ENCODE measurements at places on chromosomes 7 and 10. TPM values are rescaled to one million over a fixed set of nuclear protein-coding genes. Genes with fewer than 3 reads are reported as not detected.

Gene CYP3A4
- total RNA-seq, result not detected

Gene TFPI2
- 14.4 TPM for total RNA-seq

Gene INA
- total RNA-seq, result 0.50 TPM

DNA sequence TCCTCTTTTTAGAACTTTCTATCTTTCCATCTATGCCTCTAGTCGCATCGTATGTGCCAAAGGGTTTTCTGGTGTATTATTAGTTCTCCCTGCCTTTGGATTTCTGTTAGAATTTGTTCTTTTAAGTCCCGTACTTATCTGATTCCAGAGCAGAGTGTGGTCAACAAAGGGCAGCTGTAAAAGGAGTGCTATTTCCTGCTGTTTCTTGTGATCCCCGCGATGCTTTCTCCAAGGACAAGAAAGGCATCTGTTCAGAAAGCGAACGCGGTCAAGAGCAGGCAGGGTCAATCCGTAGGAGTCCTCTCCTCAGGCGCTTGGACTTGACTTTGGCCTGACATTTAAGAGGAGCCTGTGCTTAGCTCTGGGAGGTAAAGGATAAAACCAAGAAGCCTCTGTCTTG lies 1152.1 kb upstream of the AUTS2 start:
- H3K4me1 ChIP-seq, result no peaks in the 10 kb centered on the region
- no peaks in the 10 kb centered on the region for H3K36me3 ChIP-seq
- DNase-seq, result no peak
- H3K27me3 ChIP-seq, result no peaks in the 10 kb centered on the region
- no peak overlapping the region for H3K27ac ChIP-seq

Data from fibroblast of lung (primary cell).